ENCODE measurements at places on chromosomes 12 and 14. TPM values are rescaled to one million over a fixed set of nuclear protein-coding genes. Genes with fewer than 3 reads are reported as not detected.

VDR gene
- 3.2 TPM for total RNA-seq

POU6F1 gene
- 3.1 TPM for total RNA-seq

KRT2 gene
- not detected for total RNA-seq

IKBIP gene
- total RNA-seq: 52.5 TPM

DNA sequence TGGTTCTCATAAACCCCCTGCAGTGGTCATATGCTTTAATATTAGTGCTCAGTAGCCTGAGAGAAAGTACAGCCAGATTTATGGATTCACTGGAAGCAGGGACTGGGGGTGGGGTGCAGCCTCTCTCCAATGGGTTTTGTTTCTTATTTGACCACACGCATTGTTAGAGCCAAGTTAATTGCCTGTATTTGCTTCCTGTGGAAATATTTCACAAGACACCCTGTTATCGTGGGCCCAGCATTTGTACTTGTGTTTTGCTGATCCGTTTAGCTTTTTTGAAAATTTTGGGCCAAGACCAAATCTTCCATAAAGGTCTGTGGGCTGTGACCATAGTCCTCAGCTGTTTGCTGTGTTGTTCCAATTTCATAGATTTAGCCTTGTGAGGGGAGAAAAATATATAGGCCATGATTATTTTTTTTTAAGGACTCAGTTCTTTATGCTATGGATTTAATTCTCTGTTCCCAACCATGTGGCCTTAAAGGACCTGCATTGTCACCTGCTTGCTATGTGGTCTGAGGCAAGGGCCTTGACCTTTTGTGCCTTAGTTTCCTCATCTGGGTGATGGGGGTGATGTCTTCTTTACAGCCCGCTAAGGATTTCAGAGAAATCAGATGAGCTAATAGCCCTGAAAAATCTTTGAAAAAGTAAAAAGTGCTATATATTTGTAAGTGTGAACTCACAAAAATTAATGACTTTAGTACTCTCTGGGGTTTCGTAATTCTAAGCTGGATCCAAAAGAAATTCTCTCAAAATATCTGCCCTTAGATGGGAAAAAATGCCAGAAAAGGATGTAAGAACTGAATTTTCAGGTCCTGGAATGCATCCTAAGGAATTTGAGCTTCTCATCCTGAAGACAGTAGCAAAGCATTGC lies 370.2 kb downstream of the DPF3 start:
- no peak overlapping the region for H3K4me3 ChIP-seq
- peaks cover 5% of the 10 kb centered on the region for H3K27me3 ChIP-seq
- no peak for DNase-seq
- no peak overlapping the region for H3K27ac ChIP-seq

GRCh38 chr12:1360441-1361210 lies 233.8 kb downstream of the FBXL14 start:
- no peaks in the 10 kb centered on the region for H3K36me3 ChIP-seq
- no peaks in the 10 kb centered on the region for H3K27me3 ChIP-seq
- H3K4me1 ChIP-seq: no peaks in the 10 kb centered on the region
- H3K4me3 ChIP-seq: no peak overlapping the region

DNA sequence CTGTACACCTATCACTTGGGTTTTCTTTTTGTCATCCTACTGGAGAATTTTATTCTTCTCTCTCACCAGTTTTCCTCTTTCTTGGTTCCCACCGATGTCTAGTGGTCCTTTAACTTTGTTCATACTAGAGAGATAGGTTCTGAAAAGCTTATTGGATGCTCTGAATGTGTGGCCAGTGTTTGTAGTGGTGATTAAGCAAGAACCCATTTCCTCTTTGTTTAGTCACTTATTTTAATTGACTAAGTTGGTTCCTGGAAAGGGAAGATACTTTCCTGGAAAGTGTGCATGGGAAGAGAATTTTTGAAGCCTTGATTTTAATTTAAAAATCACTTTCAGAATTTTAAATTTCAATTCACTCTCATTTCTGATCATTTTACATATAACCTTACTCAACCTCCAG lies 127.2 kb downstream of the OTOGL start:
- no peaks in the 10 kb centered on the region for H3K27me3 ChIP-seq
- H3K4me1 ChIP-seq: peaks cover 5% of the 10 kb centered on the region
- H3K4me3 ChIP-seq: no peak overlapping the region
- no peak overlapping the region for H3K27ac ChIP-seq

GRCh38 chr12:88552610-88553079 lies 27.6 kb downstream of the KITLG start:
- no peaks in the 10 kb centered on the region for H3K36me3 ChIP-seq
- H3K4me1 ChIP-seq: peaks cover 11% of the 10 kb centered on the region
- no peak overlapping the region for H3K4me3 ChIP-seq
- H3K27me3 ChIP-seq: no peaks in the 10 kb centered on the region

GRCh38 chr14:57482120-57482519 lies 11.5 kb downstream of the CCDC198 start:
- H3K4me3 ChIP-seq: no peak overlapping the region
- H3K4me1 ChIP-seq: no peaks in the 10 kb centered on the region
- H3K27ac ChIP-seq: no peak overlapping the region
- DNase-seq: no peak

DNA sequence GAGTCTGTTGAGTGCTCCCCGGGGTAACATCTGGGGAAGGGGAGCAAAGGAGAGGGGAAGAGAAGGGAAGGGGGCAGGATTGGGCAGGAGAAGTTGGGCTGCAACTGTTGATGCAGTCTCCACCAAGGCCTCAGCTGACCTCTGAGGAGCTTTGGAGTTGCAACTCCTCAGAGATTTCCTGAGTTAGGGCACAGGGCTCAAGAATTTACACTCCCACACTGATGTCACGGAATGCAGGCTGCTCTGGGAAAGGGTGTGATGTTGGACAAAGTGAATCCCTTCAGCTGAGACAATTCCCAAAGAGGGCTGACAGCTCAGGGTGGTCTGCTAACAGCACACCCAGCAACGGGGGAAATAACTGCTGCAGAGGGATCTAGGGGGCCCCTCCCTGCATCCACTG lies 295.6 kb downstream of the PCNX1 start:
- no peak overlapping the region for H3K27ac ChIP-seq
- no peak overlapping the region for H3K4me3 ChIP-seq
- H3K27me3 ChIP-seq: no peaks in the 10 kb centered on the region
- no peaks in the 10 kb centered on the region for H3K36me3 ChIP-seq

Data from hepatocyte (in vitro differentiated cells).